ENCODE measurements at places on chromosomes 11 and 22. TPM values are rescaled to one million over a fixed set of nuclear protein-coding genes. Genes with fewer than 3 reads are reported as not detected.

- no peak for DNase-seq
These were observed 56.9 kb downstream of the ATG16L2 start for GRCh38 chr11:72871119-72871518.

The DNAJB7 gene
- not detected for total RNA-seq

GRCh38 chr11:29914203-29914930, 102.5 kb downstream of the KCNA4 start:
- DNase-seq, result no peak

The ZNF215 gene
- 0.52 TPM for total RNA-seq

GRCh38 chr11:117796456-117796871, 552 bp downstream of the DSCAML1 start:
- DNase-seq, result no peak

The XNDC1N gene
- total RNA-seq, result 4.4 TPM

DNA sequence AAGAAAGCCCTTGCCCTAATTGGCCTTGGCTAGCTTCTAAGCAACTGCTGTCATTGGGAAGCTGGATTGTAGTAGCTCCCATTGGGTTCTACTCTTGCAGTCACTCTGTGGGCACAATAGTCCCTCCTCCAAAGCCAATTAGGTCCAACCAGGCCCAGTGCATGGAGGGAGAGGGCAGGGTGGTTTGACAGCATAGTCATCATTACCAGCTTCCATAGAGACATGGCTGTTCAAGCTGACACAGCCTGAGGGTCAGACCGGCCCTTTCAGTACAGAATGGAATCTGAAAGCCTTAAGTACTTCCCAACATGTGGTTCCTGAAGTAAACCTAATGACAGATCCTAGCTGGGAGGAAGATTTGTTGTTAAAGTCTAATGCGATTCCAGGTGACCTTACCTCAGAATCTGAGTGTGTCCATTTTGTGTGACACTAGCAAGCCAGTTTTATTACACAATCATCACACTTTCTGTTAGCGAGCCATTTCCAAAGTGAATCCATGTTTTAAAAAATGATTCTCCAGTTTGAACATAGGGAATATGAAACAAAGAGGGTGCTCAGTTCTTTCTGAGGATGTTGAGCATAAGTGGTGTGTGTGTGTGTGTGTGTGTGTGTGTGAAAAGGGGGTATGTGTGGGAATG, 6.9 kb downstream of the PLET1 start:
- no peak for DNase-seq

DNA sequence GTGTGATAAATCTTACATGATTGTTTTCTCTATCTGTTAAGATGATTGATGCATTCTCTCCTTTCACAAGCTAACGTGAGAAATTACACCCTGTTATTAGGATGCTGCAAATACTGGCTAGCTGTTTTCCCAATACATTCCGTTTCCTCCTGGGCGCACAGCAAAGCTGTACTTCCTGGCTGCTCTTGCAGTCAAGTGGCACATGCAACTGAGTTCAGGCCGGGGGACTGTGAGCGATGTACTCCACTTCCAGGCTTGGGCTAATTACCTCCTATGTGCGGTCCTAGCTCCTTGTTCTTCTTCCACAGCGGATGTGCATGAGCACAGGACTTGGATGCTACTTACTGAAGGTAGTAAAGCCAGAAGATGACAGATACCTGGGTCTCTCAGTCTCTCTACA, 234.9 kb upstream of the SESN3 start:
- no peak for DNase-seq

GRCh38 chr22:19555651-19556050, 31.4 kb upstream of the CLDN5 start:
- no peak for DNase-seq

The F2 gene
- not detected for total RNA-seq

The OR52A1 gene
- total RNA-seq, result not detected

DNA sequence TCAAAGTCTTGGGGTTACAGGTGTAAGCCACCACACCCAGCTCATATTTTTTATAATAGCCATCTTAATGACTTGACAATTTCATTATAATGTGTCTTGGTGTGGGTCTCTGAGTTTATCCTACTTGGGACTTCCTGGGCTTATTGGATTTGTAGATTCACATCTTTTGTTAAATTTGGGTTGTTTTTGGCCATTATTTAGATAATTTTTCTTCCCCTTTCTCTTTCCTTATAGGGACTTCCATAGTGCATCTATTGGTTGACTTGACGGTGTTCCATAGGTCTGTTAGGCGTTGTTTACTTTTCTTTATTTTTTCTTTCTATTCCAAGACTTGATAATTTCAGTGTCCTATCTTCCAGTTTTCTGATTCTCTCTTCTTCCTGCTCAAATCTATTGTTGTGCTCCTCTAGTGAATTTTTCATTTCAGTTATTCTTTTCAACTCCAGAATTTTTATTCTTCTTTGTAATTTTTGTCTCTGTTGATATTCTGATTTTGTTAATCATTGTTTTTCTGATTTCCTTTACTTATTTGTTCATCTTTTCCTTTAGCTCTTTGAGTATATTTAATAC, 45.6 kb downstream of the RRM1 start:
- no peak for DNase-seq

The HTR3B gene
- not detected for total RNA-seq

- no peak for DNase-seq
These were observed 27.6 kb downstream of the SCN4B start for GRCh38 chr11:118124929-118125535.

The ARHGAP8 gene
- not detected for total RNA-seq

The ALG8 gene
- total RNA-seq, result 9.6 TPM

GRCh38 chr11:113493206-113493605, 18.0 kb upstream of the DRD2 start:
- no peak for DNase-seq

DNA sequence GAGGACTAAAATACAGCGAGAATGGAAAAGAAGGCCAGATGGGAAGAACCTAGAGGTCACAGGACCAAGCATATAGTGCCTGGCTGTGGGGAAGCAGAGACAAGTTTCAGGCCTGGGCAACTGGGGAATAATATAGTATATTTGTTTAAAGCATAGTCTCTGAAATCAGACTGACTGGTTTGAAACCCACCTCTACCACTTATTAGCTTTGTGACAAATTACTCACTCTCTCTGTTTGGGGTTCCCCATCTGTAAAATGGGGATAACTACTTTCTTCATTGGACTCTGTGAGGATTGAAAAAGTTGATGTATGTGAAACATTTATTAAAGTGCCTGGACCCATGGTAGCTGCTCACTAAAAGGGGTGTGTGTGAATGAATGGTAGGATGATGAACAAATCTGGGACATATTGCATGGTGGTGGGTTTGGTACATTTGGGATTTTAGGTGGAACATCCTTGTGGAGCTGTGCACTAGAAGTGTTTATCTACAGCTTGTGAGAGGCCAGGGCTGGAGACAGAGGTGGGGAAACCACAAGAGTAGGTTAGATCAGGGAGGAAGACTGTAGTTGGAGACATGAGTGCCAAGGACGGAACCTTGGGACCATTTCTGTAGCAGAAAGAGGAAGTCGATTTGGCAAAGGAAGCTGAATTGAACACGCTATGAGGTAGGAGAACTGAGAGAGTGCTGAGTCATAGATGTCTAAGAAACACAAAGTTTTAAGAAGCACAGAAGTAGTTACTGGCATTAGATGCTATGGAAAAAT, 52.6 kb downstream of the SWAP70 start:
- peak; percentile 68 for DNase-seq
